ENCODE measurements at places on chromosomes 12 and 14.

DNA sequence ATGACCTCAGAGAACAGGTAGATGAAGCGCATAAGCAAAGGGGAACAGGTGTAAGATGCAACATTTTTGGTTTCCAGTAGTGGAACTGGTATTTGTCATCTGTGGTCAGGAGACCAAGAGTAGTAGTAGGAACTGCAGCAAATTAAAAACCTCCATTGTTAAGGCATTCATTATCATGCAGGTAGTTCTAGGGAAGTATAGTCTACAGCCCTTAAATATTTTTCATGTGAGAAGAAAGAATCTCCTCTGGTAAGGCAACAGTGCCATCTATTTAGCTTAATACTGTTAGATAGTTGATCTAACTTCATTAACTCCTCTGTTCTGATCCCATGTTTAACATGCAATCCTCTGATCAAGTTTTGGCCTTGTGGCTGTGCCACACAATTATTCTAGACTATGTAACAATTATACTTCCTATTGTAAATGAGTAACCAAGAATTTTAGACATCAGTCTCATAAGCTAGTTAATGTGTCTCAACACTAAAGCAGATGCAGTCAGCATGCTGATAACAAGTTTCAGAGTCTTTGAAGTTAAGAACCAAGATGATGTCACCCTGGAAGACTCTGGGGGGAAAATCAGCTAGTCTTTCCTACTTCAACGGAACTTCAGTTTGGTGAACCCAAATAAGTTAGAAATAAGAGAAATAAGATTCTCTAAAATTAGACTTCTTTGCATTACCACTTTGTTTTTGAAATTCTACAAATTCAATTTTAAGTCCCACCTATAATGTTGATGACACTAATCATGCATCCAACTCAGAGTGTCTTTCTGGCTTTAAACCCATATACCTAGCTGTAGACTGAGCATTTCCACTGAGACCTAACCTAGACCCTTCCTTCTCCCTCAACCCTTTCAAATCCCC, 70.9 kb downstream of the STXBP6 start:
- DNase-seq = no peak

DNA sequence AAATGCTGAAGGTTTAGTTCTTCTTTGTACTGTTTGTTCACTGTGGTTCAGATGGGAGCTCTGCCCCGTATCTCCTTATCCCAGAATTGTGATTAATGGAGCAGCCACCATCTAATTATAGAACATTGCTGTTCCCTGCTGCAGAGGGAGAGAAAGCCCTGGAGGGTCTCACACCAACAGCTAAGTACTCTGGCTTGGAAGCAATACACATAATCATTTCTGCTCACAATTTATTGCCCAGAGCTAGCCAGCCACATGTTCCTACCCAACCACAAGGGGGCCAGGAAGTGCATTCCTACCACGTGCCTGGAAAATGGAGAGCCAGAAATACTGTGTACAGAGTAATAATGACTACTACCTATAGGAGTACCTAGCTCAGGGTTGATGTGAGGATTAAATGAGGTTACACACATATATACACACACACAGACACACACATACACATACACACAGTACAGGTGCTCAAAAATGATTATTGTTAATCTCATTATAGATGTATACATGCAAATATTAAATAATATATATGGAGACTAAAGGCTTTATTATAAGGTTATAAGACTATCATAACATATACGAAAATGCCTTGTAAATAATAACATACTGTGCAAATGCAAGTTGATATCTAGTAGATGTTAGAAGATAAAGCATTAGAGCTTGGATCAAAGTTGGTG, 22.3 kb downstream of the MSRB3 start:
- DNase-seq = peak; percentile 12

- no peak for DNase-seq
These were observed 170.6 kb upstream of the PWP1 start for GRCh38 chr12:107514887-107515445.

GRCh38 chr12:14991069-14991468, 18.2 kb downstream of the PDE6H start:
- no peak for DNase-seq

GRCh38 chr14:23437133-23438100, 2.0 kb upstream of the MYH7 start:
- no peak for DNase-seq

- DNase-seq = no peak
These were observed 14.0 kb downstream of the CCDC62 start for GRCh38 chr12:122788387-122788786.

DNA sequence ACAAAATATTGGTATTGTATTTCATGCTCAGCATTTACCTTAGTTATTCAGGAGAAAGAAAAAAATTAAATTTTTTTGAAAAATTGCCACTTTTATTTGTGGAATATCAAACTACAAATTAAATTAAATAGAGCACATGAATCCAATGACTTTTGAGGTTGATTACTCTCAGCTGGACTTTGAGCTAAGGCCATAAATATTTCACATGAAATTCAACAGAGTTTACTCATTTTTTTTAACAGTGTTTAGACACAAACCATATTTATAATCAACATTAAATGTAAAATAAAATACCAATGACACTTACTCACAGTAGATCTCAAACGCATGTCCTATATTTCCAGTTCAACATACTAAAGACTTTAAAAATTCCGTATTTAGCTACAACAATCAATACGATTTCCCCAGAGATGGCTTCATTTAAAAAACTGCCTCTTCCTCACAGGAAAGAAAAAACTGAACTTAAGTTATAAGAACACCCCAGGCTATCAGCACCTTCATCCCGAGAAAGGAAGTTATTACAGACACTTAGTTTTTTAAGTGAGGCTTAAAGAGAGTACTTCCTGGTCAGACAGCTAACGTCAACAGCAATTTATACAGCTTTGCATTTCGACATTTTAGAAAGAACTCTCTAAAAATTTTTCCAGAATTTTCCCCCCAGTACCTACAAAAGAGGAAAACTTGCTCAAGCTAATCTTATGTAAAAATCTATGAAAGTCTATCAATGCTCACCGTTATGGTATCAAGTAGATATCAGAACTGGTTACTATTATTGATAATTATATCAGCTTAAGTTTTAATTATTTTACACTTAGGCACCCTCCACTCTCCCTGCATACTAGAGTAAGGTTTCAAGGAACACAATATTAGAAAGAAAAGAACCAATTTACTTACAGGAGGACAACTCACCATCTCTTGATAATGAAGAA, 13.8 kb downstream of the TAOK3 start:
- no peak for DNase-seq

- peak; percentile 18 for DNase-seq
These were observed 252.6 kb upstream of the CCDC196 start for GRCh38 chr14:66233591-66233990.

DNA sequence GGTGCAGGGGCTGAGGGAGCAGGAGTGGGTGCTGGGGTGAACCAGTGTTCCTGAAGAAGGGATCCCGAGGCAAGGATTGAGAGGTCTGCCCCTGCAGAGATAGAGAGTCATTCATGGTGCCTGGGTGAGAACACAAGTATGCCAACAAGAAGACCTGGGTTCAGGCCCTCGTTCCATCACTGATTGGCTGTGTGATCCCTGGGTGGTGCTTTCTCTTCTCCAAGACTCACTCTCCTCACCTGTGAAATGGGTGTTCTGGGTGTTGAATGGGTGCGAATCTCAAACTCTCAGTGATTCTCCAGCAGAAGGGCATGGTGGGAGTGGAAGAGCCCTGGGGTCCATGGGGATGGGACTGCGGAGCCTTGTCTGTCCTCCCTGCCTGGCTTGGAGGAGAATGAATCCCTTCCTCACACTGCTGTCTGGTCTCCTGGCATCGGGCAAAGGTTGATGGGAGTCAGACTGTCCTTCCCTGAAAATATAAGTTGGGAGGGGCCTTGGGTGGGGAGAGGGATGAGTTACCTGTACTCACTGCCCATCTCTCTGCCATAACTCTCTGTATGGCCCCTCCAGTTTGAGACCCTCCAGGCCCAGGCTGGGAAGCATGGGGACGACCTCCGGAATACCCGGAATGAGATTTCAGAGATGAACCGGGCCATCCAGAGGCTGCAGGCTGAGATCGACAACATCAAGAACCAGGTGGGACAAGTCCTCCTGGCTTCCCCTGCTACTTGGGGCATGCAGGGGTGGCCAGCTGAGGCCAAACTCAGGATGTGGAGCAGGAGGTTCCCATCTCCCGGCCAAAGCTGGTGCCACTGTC, 9.6 kb downstream of the KRT7 start:
- no peak for DNase-seq

GRCh38 chr12:54273981-54274380, 5.9 kb downstream of the CBX5 start:
- no peak for DNase-seq

DNA sequence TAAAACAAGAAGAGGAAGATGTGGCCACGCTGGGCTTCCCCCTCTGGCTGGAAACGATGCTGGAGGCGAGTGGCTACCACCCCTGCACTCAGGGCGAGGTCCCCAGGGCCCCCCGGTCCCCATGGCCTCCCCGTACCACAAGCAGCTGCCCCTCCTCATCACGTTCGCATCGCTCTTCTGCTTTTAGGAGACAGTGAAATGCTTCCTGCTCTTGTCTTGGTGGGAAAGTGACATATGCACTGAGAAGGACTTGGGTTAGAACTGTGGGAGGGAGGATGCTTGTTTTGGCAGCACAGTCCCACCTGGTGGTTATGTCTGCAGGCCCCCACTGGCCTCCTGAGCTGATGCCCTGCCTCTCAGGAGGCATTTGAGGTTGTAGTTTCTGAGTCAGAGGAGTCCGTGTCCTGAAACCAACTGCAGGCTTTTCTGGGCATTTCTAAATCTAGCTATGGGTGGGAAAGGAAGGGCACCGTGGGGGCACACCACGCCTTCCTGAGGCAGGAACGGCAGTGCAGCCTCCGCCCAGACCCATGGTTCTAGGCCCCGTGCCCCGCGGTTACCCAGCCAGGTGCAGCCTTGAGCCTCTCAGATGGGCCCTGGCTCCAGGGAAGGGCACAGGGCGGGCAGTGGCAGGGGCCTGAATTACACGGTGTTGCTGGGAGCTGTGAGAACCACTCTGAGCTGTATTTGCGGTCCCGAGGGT, 139.3 kb downstream of the ADGRD1 start:
- DNase-seq = no peak

DNA sequence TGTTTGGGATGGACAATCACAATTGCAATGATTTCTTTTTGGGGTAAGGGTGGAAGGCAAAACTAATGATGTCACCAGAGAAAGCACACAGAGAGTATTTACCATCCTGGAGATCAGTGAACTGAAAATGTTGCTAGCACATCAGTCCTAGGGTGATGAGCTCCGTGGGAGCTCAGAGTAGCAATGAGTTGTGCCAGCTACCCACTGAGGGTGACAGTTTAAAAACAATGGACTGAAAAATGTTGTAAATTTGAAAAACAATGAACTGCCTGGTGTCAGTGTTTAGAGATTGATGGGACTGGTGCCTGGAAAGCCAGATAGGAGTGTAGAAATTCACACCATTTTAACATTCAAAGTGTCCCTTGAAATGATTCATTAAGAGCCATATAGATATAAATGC, 198.5 kb downstream of the ATP23 start:
- DNase-seq = no peak

DNA sequence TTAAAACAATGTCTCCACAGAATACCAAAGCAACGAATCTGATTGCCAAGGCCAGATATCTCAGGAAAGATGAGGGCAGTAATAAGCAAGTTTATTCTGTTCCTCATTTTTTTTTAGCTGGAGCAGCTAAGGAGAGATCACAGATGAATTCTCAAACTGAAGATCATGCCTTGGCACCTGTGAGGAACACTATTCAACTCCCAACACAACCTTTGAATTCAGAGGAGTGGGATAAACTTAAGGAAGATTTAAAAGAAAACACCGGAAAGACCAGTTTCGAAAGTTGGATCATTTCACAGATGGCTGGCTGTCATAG, 994 bp downstream of the PRORP start:
- DNase-seq = no peak

DNA sequence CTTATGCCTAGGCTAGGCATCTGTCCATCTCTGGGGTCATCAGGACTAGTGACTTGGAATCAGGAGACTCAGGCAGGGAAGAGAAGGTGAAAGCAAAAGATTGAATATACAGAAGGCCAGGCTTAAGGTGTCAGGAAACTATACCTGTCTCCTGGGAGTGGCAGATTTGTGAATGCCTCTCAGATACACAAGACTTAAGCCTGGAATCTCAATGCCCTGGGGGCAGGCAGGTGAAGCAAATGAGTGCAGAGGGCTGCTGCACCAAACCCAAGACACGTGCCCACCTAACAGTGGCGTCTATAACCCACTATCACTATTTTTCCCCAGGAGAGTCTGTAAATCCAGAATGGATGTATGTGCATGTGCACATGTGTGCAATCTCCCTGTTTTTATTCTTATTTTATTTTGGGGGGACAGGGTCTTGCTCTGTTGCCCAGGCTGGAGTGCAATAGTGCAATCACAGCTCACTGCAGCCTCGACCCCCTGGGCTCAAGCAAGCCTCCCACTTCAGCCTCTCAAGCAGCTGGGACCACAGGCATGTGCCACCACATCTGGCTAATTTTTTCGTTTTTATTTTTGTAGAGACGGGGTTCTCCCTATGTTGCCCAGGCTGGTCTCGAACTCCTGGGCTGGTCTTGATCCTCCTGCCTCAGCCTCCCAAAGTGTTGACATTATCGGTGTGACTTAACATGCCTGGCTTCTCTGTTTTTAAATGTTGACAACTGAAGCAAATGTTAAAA, 31.9 kb upstream of the FOS start:
- DNase-seq = no peak

- DNase-seq = no peak
These were observed 108.4 kb upstream of the EGLN3 start for GRCh38 chr14:34059037-34059924.

GRCh38 chr12:53217931-53218307, 10.9 kb upstream of the ITGB7 start:
- no peak for DNase-seq

DNA sequence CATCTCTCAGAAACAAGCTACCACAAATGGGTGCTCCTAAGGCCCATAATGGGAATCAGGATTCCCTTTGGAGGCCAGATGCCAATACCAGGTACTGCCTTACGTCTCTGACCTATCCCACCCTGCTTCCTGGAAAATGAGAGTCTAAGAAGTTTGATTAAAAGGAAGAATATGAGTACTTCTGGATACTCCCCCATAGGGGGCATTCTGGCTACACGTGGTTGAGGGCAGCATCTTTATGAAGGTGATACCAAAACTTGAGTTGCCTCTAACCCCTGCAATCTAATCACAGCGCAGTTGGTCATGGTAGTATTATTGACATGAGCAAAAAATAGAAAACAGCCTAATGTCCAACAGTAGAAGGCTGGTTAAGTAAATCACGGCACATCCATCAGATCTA, 184.2 kb upstream of the LHX5 start:
- no peak for DNase-seq

GRCh38 chr12:47742253-47742825, 16.3 kb downstream of the RAPGEF3 start:
- DNase-seq = peak; percentile 76

DNA sequence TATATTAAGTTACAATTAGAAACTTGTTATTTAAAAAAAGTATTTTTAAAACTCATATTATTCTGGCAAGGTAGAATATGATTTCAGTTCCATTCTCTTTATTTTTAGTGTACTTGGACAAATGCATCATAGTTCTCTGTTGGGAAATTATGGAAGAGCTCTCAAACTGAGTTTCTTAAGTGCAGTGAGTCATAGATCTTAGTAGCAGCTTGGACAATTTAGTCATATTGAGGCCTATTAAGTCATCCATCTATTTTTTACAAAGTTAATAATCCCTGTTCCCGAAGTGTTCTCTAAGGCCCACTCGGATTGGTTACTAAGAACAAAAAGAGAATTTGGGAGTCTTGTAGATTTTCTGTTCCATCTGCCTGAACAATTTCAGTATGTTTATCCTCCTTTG, 113.9 kb downstream of the ANO4 start:
- DNase-seq = no peak

Measured in nephron progenitor cell (in vitro differentiated cells).